ENCODE measurements at places on chromosomes 12 and 14. TPM values are rescaled to one million over a fixed set of nuclear protein-coding genes. Genes with fewer than 3 reads are reported as not detected.

DNA sequence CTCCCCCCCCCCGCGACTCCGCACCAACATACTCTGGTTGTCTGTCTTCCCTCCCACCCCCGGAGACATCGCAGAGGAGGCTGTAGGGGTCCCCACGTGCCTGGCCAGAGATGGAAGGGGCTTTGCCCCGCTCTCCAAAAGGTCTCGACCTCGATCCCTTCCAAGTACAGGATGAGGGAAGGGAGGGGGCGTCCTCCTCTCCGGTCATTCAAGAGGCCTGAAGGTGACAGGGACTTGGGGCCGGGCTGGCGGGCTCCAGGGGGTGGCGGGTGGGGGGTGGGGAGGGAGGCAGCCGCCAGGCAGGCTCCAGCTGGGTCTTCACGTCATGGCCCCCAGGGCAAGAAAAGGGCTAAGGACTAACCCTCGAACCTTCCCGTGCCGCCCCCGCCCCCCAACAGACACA is 15.1 kb downstream of the TBX3 start:
- peaks cover 56% of the 10 kb centered on the region for H3K4me1 ChIP-seq
- peak overlapping the region; percentile 88 for H3K4me3 ChIP-seq
- peaks cover 74% of the 10 kb centered on the region for H3K27me3 ChIP-seq
- no peak for DNase-seq
- H3K27ac ChIP-seq, result peak overlapping the region; percentile 88

DNA sequence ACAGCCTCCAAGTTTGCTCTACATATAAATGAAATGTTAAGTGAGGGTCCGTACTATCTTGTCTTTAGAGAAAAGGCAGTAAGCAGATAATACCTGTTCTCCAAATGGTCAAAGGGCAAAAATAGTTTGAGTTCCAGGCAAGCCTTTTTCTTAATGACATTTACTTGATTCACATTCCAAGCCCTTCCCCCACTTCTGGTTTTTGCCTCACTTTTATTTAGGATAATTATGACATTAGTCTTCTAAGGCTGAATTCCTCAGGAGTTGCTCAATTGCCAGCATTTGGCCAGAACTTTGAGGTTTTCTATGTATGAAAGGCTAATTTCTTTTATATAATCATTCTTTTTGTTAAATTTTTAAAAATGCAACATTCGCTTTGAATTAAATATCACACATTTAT is 62.5 kb upstream of the DUSP6 start:
- no peak overlapping the region for H3K4me3 ChIP-seq
- H3K27ac ChIP-seq, result no peak overlapping the region
- H3K4me1 ChIP-seq, result peaks cover 13% of the 10 kb centered on the region
- H3K36me3 ChIP-seq, result peaks cover 4% of the 10 kb centered on the region
- DNase-seq, result no peak

DNA sequence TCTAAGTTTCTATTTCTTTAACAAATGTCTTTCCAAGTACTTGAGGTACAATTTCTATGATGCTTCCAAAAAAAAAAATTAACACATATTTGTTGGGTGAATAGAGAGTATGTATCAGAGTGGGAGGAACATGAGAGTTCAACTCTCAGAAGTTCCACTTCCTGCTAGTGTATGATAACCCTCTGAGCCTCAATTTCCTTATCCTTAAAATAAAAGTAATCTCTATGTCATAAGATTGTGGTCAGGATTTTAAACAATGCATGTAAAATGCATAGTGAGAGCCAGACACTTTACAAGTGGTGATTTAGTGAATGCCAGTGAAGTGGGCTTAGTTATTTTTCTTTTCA is 270.3 kb upstream of the AMIGO2 start:
- no peak for DNase-seq
- H3K36me3 ChIP-seq, result no peaks in the 10 kb centered on the region
- no peak overlapping the region for H3K27ac ChIP-seq
- H3K27me3 ChIP-seq, result no peaks in the 10 kb centered on the region
- peaks cover 7% of the 10 kb centered on the region for H3K4me1 ChIP-seq
- no peak overlapping the region for H3K4me3 ChIP-seq

- H3K36me3 ChIP-seq, result no peaks in the 10 kb centered on the region
- H3K27me3 ChIP-seq, result peaks cover 8% of the 10 kb centered on the region
- DNase-seq, result no peak
- H3K4me3 ChIP-seq, result no peak overlapping the region
- H3K4me1 ChIP-seq, result no peaks in the 10 kb centered on the region
Observed at GRCh38 chr14:105173901-105174894, 5.6 kb upstream of the JAG2 start.

Gene COCH
- 5.9 TPM for total RNA-seq

DNA sequence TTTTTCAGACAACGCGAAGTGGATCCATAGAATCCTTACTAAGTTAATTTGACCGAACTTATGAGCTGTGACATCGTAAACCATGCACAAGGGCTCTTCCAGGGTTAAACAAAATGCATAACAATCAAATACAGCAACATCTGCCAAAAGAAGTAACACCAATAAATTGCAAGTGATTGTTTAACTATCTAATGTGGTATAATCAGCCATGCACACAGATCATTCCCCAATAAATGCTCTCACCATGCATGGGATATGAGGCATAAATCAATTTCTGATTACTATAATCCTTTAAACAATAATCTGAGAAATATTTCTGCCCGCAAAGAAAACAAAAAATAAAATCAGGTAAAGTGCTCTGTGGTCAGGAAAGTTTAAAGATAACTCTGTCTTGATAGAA is 7.7 kb upstream of the PLEKHG7 start:
- no peak overlapping the region for H3K27ac ChIP-seq
- H3K27me3 ChIP-seq, result no peaks in the 10 kb centered on the region
- no peak overlapping the region for H3K4me3 ChIP-seq
- H3K36me3 ChIP-seq, result no peaks in the 10 kb centered on the region

Gene LMNTD1
- 1.5 TPM for total RNA-seq

- DNase-seq, result no peak
- no peaks in the 10 kb centered on the region for H3K36me3 ChIP-seq
- H3K27ac ChIP-seq, result peak overlapping the region; percentile 80
- peak overlapping the region; percentile 39 for H3K4me3 ChIP-seq
- H3K4me1 ChIP-seq, result peaks cover 72% of the 10 kb centered on the region
- peaks cover 11% of the 10 kb centered on the region for H3K27me3 ChIP-seq
Observed at GRCh38 chr14:61564618-61565091, 130.7 kb upstream of the HIF1A start.

Gene LRP1-AS
- total RNA-seq, result not detected

- DNase-seq, result no peak
- H3K4me3 ChIP-seq, result no peak overlapping the region
- no peaks in the 10 kb centered on the region for H3K27me3 ChIP-seq
- H3K36me3 ChIP-seq, result no peaks in the 10 kb centered on the region
Observed at GRCh38 chr12:87290505-87290904, 738.7 kb downstream of the C12orf50 start.

- peaks cover 18% of the 10 kb centered on the region for H3K4me1 ChIP-seq
- peaks cover under 1% of the 10 kb centered on the region for H3K36me3 ChIP-seq
- peak overlapping the region; percentile 81 for H3K4me3 ChIP-seq
- H3K27ac ChIP-seq, result peak overlapping the region; percentile 69
- no peaks in the 10 kb centered on the region for H3K27me3 ChIP-seq
- DNase-seq, result no peak
Observed at GRCh38 chr12:121590476-121591143, 9.8 kb upstream of the KDM2B start.

DNA sequence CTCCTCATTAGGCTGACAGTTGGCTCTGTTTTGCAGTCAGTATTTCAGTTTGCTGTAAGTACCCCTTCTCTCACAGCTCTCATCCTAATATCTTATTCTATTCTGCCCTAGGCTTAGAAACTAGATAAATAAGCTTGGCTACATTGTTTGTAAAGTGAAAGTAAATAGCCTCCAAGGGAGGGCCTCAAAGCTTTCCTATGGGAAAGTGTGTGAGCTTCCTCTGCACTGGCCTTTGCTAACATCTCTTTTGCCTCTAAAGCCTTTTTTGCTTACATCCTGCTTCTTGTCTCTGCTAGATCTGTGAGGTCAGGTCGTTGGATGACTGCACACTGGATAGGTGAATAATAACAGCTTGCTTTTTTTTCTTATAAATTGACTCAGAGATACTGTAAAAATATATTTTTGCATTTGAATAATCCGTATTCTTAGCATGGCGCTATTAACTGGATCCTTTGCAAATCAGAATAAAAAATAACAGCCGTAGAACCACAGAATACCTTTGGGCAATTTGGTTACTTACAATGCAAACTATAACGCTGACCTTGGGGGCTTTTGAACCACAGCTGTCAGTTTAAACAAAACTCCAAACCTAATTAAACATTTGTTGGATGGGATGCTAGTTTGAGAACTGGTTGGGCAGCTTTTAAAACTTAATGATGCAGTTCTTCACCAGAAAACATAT is 55.1 kb downstream of the TTC6 start:
- H3K36me3 ChIP-seq, result no peaks in the 10 kb centered on the region
- peaks cover 6% of the 10 kb centered on the region for H3K4me1 ChIP-seq
- peak overlapping the region; percentile 9 for H3K27ac ChIP-seq
- H3K4me3 ChIP-seq, result peak overlapping the region; percentile 14

GRCh38 chr12:131136539-131136872 is 182.8 kb downstream of the ADGRD1 start:
- H3K4me1 ChIP-seq, result peaks cover 16% of the 10 kb centered on the region
- no peak for DNase-seq
- no peaks in the 10 kb centered on the region for H3K36me3 ChIP-seq
- peaks cover 16% of the 10 kb centered on the region for H3K27me3 ChIP-seq

DNA sequence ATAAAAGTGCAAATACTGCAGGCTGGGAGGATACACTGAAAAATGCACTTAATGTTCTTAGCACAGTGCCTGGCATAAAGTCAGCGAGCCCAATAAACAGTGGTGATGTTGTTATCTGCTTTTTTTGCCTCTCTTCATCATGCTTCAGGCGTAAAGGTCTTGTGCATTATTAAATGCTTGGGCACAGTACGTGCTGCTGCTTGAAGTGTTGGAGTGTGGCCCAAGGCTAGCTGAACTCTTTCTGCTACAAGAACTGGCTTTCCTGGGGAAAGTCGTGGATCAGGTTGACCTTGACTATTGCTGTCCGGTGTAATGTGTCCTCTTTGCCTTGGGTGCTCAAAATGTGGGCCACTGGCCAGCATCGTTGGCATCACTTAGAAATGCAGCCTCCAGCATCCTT is 43.0 kb downstream of the SMOC1 start:
- no peaks in the 10 kb centered on the region for H3K36me3 ChIP-seq
- DNase-seq, result no peak
- H3K4me1 ChIP-seq, result peaks cover 7% of the 10 kb centered on the region

DNA sequence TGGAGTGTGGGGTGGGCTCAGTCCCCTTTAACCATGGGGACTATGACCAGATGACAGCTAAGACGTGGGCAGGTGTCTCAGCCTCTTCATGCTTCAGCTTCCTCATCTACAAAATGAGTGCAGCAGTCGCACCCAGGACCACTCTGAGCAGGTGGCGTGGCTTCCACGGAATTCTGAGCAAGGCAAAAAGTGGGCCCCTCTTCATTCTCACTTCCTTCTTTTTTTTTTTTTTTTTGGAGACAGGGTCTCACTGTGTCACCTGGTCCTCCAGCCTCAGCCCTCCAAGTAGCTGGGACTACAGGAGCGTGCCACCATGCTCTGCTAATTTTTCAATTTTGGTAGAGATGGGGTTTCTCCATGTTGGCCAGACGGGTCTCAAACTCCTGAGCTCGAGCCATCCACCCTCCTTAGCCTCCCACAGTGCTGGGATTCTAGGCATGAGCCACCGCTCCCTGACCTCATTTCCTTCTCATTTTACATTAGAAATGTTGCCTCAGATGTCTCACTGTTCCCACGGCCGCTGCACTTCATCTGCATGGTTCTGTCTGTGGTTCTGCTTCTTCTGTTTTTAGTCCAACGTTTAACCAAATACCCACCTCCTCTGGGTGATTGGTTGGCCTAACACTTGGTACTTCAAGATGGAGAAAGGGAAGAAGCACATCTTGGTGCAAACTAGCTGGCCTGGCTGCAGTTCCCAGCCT is 41.3 kb upstream of the BCL7A start:
- no peak for DNase-seq
- H3K36me3 ChIP-seq, result no peaks in the 10 kb centered on the region
- no peaks in the 10 kb centered on the region for H3K27me3 ChIP-seq

GRCh38 chr12:121440768-121441167 is 40.9 kb downstream of the RNF34 start:
- no peaks in the 10 kb centered on the region for H3K4me1 ChIP-seq
- no peak overlapping the region for H3K27ac ChIP-seq
- peaks cover 39% of the 10 kb centered on the region for H3K36me3 ChIP-seq

Gene PTHLH
- total RNA-seq, result 38.1 TPM

DNA sequence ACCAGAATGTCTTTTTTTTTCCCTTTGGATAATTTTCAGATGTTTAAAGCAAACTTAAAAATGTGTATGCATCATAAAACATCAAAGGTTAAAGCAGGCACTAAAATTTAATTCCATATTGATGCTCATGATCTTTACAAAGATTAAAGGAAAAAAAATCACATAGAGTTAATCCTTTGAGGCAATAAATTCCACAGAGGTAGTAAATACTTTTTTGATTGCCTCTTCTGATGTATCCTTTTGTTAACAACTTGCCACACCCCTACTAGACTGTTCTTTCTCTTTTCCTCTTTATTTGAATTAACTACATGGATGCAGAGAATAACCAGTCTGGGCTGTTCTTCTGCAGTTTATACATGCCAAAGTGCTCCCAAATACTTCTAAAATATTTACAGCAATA is 45.2 kb upstream of the KCNJ8 start:
- peaks cover 2% of the 10 kb centered on the region for H3K36me3 ChIP-seq
- H3K4me1 ChIP-seq, result peaks cover 6% of the 10 kb centered on the region
- DNase-seq, result no peak
- H3K4me3 ChIP-seq, result peak overlapping the region; percentile 44
- peaks cover 6% of the 10 kb centered on the region for H3K27me3 ChIP-seq

Gene DNAH10
- 0.56 TPM for total RNA-seq

GRCh38 chr12:59823567-59823966 is 227.7 kb downstream of the SLC16A7 start:
- H3K4me3 ChIP-seq, result no peak overlapping the region
- no peaks in the 10 kb centered on the region for H3K36me3 ChIP-seq
- no peaks in the 10 kb centered on the region for H3K27me3 ChIP-seq
- H3K4me1 ChIP-seq, result no peaks in the 10 kb centered on the region

All from type B pancreatic cell (in vitro differentiated cells).